Cerebellum (tissue), 4 donors: ENCODE measurements at places on chromosomes 5 and 9.

DNA sequence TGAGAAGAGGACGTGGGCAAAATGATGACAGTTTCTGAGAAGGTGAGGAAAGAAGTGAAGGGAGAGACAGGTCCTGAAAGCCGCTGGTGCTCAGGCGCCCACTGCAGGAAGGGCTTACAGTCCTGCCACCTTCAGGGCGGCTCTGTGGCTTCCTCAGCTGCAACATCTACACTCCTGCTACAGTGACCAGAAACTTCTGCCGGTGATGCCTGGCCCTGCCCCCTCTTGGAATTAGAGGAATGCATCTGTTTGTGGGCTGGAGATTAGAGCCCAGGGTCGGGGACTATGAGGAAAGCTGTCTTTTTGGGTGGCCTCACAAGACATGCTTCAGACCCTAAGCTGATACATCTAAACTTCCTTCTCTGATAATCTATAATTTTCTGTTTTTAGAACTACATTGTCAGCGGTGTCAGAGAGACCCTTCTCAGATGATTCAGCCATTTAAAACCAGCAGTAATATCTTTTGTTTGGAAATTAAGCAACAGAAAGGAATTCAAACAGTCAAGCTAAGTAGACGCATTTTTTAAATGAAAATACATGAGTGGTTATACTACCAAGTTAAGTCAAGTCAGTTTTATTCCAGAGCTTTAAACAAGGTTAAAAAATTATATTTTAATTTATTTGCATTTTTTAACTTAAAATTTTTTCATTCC, 30.4 kb downstream of the PRDM6 start:
- no peak for DNase-seq

DNA sequence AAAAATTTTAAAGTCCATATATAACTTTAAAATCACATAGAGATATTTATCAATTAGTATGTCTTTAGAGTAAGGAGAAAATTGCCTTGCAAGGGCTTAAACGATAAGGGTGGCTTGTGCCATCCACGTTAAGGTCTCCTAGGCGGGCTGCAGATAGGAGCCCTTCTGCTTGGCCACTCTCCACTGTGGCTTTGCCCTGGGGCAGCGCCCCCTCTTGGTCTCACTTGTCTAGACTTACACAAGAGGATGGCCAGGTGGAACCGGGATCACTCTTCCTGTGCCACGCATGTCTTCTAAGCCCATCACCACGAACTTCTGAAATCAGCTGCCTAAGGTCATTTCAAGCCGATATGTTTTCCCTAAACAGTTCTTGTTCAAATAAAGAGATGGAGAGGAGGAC, 2.9 kb downstream of the FPGS start:
- DNase-seq, result no peak

- no peak for DNase-seq
Observed at GRCh38 chr5:96839071-96839592, 31.4 kb upstream of the ERAP1 start.

- DNase-seq, result no peak
Observed at GRCh38 chr5:1505506-1506241, 18.1 kb downstream of the LPCAT1 start.

DNA sequence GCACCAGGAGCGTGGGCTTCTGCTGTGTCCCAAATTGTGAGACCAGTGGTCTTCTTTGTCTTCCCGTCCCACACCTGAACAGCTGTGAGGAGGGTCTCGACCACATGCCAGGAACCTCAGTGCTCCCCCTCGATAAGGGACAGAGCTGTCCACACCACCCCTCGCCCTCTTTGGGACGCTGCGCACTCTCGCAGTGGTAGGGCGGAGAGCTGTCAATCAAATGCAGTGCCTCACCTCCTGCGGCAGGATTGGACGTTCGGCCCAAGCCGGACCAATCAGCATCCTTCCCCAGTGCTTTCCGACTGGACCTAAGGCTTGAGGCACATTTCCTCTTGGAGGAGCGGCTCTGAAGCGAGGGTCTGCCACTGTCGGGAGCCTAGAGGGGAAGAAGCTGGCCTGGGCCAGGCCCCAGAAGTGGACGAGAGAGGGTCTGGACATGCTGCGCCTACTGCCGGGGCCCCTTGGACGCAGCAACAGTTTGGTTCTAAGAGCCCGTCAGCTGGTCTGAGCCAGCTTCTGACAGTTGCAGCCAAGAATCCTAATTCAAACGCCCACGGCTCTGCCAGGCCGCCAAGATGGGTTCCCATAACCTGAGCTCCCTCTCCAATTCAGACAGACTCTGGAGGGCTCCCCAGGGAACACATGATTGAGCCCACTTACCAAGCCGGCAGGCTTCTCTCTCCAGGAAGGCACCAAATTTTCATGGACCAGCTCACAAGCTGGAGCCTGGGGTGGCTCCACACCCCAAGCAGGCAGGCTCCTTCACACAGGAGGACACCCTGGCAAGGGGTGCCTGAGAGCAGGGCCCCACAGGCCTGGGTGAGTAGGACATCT, 28.1 kb upstream of the ADAMTS2 start:
- DNase-seq, result no peak

DNA sequence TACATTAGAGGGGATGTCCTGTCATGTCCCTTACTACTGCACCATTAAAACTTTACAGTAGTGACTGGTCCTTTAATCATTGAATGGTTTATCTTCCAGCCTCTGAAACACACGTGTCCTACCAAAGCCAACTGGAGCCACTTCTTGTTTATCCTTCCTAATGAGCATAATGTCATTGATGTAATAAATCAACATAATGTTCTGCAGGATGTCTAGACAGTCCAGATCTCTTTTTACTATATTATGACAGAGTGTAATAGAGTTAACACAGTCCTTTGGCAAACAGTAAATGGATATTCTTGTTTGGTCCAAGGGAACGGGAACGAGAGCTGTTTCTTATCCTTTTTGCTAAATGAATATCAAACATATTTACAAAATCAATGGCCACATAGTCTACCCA, 88.1 kb upstream of the PTPRD start:
- DNase-seq, result no peak

GRCh38 chr9:85151741-85152140, 482.2 kb downstream of the NTRK2 start:
- DNase-seq, result no peak

DNA sequence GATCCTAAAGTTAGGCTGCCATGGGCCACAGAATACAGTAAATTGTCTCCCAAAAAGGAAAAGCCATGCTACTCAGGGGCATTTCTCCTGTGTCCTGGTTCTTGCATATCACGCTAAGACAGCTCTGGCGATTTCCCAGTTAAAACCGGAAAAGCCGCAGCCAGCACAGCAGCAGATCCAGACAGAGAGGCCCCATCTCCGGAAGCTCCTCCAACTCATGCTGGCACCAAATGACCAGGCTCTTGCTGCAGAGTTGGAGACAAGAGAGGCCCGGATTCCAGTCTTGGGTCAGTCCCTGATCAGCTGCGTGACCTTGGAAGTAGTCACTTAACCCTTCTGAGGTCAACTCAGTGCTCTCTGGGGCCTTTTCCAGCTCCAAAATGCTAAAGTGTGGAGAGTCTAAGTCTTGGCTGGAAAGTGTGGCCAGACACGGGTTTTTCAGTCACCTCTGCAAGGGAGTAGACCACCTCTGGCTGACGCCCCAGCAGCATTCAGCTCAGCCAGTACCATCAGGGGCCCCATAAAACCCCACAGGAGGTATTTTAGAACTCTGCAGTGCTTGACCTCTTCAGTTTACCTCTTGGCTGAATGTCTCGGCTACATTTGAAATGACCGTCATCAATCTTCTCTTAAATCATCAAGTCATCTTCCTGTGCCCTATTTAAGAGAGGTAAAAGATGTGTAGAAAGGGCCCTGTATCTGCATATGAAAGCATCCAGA, 16.2 kb downstream of the GDNF start:
- DNase-seq, result no peak

GRCh38 chr9:22053178-22053577, 44.1 kb upstream of the CDKN2B start:
- no peak for DNase-seq

DNA sequence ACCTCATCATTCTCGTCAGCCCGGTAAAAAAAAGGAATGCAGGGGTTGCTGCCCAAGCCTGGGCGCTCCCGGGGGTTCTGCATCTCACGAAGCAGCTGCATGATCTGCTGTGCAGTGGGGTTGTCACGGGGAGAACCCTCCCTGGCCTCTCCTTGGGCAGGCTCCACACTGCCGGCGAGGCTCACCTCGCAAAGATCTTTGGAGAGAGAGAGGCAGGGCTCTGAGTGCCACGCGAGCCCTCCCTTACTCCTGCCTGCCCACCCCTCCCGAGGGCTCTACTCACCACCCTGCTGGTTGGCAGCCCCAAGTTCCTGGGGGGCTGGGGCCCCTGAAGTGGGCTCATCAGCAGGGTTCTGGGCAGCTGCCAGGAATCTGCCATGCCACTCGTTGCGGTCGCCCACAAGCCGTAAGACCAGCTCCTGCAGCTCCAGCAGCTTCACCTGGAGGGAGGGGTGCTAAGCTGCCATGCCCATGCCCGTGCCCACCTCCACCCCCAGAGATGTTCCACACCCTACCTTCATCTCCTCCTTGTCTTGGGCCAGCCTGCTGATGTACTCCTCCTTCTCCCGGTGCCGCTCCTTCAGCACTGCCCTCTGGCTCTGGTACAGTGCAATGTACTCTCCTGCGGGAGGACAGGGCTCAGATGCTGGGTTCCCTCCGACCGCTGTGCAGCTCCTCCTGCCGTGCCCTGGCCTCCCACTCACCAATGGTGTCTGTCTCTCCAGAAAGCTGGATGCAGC, 18.6 kb downstream of the GOLGA2 start:
- peak; percentile 71 for DNase-seq

GRCh38 chr9:95307538-95307937, 10.0 kb downstream of the FANCC start:
- no peak for DNase-seq

GRCh38 chr9:11708899-11709298, 984.3 kb upstream of the TYRP1 start:
- no peak for DNase-seq

GRCh38 chr5:144230806-144231205, 60.1 kb downstream of the KCTD16 start:
- DNase-seq, result no peak
